ENCODE measurements at places on chromosomes 6 and 20.

DNA sequence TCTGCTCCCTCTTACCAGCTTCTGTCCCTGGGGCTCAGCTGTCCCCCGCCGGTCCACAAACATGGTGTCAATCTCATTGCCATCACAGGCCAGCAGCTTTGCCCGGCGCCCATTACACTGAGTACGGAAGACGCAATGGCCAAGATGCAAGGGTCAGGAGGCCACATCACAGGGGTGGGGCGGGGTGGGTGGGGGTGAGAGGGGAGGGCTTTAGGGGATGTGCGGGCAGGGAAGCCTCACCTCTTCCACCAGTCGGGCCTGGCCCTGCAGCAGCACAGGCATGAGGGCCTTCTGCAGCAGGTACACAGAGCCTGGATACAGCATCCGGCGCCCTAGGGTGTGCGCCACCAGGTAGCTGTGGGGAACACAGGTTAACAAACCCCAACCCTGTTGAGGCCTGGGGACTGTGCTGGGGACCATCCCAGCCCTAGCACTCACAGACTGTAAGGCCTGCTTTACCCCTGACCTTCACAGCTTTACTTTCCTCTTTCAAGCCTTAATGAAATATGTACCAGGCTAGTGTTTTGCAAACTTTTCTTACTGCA lies 10.8 kb upstream of the LY6G5C start:
- no peak for DNase-seq

DNA sequence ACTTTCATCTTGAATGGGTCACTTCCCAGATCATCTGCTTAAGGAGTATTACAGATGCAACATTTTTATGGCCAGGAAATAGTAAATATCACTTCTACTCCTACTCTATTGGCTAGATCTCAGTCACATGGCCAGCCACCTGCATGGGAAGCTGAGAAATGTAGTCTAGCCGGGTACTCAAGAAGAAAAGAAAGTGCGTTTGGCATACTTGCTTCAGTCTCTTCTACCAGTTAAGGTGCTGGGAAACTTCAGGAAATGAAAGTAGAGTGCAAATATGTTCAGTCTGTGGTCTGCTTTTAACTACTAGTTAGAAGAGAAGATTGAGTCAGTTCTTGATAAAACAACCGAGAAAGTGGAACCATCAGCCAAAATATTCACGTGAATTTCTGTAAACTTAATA lies 129.2 kb downstream of the PDSS2 start:
- no peak for DNase-seq

- no peak for DNase-seq
These were observed 2.1 kb downstream of the FAM210B start for GRCh38 chr20:56360908-56361205.

- no peak for DNase-seq
These were observed 79.1 kb upstream of the ZFP64 start for GRCh38 chr20:52270696-52271095.

GRCh38 chr20:21219686-21220085 lies 83.4 kb upstream of the XRN2 start:
- DNase-seq: no peak

GRCh38 chr6:30885481-30885998 lies 1.2 kb downstream of the DDR1 start:
- no peak for DNase-seq

- no peak for DNase-seq
These were observed 10.4 kb downstream of the FAM110A start for GRCh38 chr20:843912-844311.

GRCh38 chr6:42269974-42270510 lies 52.4 kb upstream of the MRPS10 start:
- DNase-seq: no peak

GRCh38 chr6:139294090-139294489 lies 2.3 kb upstream of the TXLNB start:
- DNase-seq: no peak

GRCh38 chr6:107536180-107536961 lies 46.5 kb downstream of the SOBP start:
- no peak for DNase-seq

GRCh38 chr6:155832596-155832995 lies 377.0 kb upstream of the NOX3 start:
- no peak for DNase-seq

DNA sequence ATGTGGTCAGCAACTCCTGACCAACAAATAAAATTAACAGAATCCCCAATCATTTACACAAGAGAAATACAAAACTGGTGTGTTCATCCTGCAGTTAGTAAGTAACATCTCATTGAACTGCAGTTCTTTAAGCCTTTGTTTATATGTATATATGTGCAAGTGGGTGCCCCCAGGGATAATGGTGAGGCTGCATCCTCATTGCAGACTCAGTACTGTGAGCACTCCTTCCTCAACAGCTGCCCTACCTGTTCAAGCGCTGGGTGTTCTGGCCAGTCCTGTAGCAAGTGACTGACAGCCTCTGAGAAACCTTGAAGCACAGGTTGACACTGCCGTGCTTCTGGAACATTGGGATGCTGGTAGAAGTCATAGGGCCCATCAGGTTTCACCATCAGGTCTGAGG lies 49.8 kb upstream of the LYRM2 start:
- DNase-seq: no peak

- DNase-seq: no peak
These were observed 107.4 kb downstream of the B3GAT2 start for GRCh38 chr6:70849348-70850069.

GRCh38 chr6:109052852-109053251 lies 41.8 kb downstream of the SESN1 start:
- no peak for DNase-seq

DNA sequence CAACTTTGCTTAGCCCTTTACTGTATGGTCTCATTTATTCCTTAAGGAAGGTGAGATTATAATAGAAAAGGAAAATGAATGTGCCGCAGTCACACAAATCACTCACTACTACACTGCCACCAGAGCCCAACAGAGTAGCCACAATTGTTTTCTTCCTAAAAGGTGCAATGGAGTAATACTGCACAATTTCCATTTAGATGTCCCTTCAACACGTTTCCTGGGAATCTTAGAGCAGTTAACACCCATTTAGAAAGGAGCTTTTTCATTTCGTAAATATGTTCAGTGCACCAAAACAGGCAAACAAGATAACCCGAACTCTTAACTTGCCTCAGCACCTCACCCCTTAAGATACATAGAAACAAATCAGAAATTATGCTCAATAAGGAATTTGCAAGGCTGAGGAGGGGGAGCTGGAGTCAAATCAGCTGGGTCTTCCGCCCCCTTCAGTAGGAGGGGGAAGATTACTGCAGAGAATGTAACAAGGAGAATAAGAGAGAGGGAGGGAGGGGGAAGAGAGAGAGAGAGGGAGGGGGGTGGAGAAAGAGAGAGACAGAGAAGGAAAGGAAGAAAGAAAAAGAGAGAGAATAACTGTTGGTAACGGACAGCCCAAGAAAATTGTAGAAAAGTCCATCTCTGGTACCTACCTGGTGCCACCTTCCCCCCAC lies 155.5 kb downstream of the BCAS1 start:
- no peak for DNase-seq

GRCh38 chr6:116396441-116396840 lies 25.7 kb downstream of the DSE start:
- DNase-seq: no peak

GRCh38 chr6:139325125-139325524 lies 33.3 kb upstream of the TXLNB start:
- no peak for DNase-seq

- no peak for DNase-seq
These were observed 19.5 kb upstream of the ASXL1 start for GRCh38 chr20:32338665-32339064.

DNA sequence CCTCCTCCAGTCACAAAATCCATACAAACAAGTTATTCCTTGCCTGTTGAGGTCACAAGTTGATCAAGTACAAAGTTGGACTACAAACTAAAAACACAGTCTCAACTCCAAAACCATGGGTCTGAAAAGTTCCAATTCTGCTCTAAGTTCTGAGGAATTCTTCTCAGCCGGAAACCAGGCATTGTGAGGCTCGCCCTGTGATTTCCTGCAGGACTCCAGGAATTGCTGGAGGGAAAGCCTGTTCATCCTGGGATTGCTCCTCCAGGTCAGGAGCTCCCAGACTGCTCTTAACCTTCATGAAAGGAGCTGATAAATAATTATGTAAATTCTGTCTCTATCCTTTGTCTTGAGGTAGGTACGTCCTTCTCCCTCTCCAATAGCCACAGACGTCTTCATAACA lies 8.5 kb downstream of the TRAM2 start:
- no peak for DNase-seq

DNA sequence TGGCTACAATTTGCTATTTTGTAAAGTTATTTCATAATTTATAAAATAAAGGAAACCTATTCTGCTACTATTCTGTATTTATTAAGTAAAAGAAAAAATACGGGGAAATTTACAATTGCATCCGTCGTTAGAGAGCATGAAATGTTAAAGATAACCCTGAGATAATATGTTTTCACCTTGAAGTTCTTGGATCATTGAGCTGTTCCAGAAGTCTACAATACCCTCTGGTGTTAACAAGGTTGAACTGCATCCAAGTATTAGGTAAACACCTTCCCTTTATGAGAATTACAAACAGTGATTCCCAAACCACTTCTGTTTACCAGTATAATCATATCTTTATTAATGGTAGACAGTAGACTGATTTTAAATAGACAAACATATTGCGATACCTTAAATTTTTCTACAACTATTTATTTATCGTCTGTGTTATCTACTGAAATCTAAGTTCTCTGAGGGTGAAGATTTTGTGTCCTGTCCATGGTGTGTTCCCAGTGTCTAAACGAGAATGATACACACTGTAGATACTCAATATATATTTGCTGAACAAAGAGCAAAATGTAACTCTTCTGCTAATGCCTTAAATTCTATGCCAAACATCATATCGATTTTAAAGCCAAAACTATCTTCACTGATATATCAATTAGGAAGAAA lies 28.2 kb downstream of the TBC1D32 start:
- DNase-seq: no peak

DNA sequence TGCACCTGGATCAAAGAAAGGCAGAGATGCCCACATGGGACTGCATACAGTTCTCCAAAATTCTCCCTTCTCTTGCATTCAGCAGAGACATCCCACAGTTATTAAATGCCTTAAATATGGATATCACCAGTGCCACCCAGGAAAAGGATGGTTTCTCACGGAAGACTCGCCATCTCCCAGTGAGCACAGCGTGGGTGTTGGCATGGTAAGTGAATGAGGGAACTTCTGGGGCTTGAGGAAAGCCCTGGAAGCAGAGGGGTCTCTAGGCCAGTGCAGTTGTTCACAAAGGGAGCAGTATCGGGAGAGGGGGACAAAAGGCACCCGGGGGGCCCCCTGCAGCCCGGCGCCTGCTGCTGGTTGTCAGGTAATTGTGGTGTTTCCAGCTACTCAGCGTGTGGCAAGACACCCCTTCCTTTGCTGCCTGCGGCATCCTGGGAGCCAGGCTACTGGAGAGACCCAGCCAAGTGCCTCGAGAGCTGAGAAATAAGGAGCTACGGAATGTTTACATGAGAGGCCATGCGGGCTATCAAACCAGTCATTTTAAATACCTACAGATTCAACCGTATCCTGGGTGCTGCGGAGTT lies 125.4 kb downstream of the PXDC1 start:
- DNase-seq: peak; percentile 47

- no peak for DNase-seq
These were observed 46.8 kb downstream of the SNX5 start for GRCh38 chr20:17921774-17922173.

GRCh38 chr20:21981179-21981578 lies 275.7 kb downstream of the PAX1 start:
- no peak for DNase-seq

DNA sequence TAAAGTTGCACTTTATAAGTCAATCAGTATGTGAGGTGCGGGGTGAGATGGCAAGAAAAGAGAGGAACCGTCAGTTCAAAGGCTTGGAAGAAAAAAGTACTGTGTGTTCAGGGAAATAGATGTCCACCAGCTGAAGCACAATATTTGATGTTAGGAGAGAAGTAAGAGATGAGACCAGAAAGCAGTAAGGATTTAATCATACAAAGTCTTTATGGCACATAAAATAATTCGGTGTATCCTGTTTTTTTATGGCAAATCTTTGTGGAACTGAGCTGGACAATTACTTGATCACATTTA lies 197.2 kb downstream of the FAXC start:
- DNase-seq: no peak

DNA sequence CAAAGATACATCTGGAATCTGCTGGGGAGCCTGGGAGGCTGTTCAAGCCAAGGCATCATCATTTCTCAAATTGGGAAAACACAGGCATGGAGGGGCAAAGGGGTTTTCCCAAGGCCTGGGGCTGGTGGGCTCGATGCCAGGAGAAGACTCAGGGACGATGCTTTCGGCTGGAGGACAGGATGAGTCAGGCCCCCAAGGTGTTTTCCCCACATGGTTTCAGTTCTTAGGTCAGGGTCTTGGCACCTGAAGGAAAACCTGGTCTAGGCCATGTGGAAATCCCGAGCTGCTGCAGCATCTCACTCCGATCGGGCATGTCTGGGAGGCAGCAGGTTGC lies 348.1 kb downstream of the CDC5L start:
- no peak for DNase-seq

GRCh38 chr20:57980506-57980905 lies 247.9 kb downstream of the ANKRD60 start:
- no peak for DNase-seq

DNA sequence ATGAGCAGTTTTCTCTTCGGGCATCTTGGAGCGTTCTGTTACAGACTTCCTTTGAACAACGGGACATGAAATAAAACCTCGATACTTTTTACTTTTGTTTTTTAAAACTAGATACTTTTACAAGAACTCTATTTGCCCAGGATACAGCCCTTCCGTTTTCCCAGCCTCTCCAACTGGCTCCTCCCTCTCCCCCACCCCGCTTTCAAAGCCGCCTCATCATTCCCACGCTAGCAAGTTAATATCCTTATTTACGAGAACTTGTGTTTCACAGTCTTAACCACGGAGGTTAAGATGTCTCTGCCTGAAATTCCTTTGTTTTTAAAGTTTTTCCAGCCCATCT lies 241 bp upstream of the CFAP206 start:
- no peak for DNase-seq

DNA sequence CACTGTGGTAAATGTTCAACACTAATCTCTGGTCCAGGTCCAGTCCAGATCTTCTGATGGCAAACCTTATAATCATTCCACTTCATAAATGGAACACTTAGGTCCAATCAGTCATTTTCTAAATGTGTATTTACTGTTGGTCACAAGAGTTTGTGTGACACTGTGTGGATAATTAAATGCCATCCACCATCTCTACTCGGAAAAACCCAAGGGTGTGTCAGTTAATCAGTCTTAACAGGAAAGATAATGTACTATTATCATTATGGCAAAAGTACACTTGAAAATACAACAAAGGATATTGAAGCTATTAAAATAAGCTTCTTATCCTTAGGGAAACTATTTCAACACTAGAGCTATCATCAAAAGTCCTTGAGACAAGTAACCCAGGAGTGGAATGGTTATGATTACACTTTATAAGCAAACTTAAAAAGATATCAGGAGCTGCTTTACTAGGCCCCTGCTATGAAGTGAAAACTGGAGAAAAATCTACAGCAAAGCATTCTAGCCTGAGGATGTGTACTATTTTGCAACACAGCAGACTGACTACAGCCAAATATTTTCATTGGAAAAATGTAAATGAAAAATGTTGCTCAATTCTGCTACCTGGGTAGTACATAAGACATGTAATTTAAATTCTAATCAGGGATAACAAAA lies 227.9 kb downstream of the LAMA2 start:
- DNase-seq: no peak

Data from ecto neural progenitor cell (in vitro differentiated cells).